ENCODE measurements at places on chromosomes 2 and 18.

DNA sequence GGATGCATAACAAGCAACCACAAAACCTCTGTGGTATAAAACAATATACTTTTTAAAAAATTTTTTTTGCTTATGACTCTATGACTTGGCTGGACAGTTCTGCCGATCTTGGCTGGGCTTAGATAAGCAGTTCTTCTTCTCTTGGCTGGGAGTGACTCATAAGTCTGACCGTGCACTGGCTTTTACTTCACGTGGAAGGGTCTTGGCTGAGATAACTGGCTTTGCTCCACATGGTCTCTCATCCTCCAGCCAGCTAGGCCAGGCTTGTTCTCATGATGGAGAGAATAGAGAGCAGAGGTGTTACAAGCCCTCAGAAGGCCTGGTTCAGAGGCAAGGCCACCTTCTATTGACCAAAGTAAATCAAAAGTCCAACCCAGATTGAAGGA is 178.9 kb upstream of the SERPINE2 start:
- peak; percentile 32 for DNase-seq

GRCh38 chr2:191349990-191350389 is 104.8 kb downstream of the MYO1B start:
- DNase-seq = no peak

DNA sequence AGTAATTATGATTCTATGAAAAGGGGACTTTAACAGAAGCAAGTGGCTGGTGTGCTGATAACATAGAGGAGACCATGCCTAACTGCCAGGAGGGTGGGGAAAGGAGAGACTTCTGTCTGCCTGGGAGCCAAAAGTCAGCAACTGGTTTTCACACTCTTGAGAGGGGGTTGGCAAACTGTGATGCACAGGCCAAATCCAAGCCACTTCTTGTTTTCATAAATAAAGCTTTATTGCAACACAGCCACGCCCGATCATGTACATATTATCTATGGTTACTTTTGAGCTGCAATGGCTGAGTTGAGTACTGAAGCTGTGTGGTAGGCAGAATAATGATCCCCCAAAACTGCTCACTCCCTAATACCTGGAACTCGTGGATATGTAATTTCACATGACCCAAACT is 208.4 kb downstream of the LNPK start:
- DNase-seq = no peak

DNA sequence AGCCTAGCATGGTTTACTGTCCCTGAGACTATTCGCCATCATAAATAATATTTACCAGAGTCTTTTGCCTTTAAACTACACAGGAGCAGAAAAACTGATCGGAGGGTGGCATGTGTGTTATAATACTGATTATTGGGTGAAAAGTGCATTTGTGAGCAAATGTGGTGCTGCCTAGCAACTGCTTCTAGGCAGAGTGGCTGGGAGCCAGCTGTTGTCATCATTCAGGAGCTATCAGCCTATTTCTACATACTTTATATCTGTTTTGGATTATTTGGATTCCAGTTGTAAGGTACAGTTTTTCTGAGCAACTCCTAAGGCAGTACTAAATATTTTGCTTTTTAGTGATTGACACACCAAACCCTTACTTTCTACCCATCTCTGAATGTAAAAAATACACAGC is 75.0 kb upstream of the MSTN start:
- DNase-seq = peak; percentile 24

- no peak for DNase-seq
These were observed 733.7 kb upstream of the POU3F3 start for GRCh38 chr2:104120171-104120570.

GRCh38 chr2:29010946-29011345 is 29.8 kb downstream of the TOGARAM2 start:
- no peak for DNase-seq

- DNase-seq = no peak
These were observed 171.3 kb downstream of the CDH7 start for GRCh38 chr18:65922103-65922502.

GRCh38 chr2:81266106-81266505 is 961.6 kb upstream of the LRRTM1 start:
- DNase-seq = no peak

- DNase-seq = peak; percentile 85
These were observed 214.1 kb upstream of the COPS8 start for GRCh38 chr2:236871500-236872001.
